ENCODE measurements at places on chromosomes 1 and 21.

DNA sequence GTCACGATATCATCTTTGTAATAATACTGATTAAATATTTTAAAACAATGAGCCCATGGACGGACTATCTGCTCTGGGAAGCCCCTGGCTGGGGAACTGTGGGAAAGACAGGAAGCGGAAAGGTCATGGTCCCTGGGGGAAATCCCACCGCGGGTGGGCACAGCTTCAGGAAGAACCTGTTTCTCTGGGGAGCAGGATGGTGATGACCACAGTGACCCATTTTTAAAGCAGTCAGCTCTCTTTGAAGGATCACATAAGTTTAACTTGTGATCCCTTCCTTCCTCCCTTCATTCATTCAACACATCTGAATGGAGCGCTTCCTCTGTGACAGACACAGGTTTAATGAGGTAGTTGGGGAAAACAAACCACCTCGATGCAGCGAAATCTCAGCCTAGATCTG lies 73.0 kb downstream of the DHRS3 start:
- no peak for DNase-seq

DNA sequence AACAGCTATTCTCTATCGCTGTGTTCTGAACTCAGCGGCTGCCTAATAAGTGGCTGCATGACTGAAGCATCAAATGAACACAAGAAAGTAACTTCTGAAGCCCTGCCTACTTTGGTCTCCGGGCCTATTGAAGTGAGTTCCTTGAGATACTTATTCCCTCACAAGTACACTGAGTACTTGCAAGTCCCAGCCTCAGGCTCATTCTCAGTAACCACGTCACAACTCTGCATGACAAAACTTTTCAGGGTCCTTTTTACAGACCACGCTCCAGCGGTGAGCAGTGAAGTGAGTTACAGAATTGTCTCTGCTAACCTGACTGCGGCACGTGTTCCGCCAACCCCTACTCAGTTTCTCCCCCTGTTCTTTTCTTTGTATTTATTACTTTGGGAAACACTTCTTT lies 1342.7 kb upstream of the ADGRL4 start:
- DNase-seq = no peak

DNA sequence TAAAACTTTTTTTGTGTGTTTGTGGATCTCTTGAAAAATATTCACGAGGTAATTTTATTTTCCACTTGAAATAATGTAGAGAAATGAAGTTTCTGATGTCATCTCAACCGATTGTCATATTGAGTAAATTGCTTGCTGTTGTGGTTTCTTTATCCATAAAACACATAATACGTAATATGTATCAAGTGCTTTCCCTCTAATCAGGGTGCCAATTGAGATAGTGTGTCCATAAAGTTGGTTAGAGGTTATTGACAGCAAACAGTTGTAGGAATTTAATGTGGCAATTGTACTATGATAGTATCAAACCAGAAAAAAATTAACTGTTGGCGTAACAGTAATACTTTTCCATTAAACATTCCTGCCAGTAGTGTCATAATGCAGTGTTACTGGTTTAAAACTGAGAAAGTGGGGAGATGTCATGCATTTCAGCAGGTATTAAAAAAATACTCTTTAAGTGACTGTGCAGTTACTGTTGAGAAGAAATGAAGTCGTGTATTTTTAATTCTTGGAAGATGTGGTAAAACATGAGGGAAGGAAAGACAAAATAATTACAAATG lies 38.3 kb downstream of the USP25 start:
- no peak for DNase-seq

DNA sequence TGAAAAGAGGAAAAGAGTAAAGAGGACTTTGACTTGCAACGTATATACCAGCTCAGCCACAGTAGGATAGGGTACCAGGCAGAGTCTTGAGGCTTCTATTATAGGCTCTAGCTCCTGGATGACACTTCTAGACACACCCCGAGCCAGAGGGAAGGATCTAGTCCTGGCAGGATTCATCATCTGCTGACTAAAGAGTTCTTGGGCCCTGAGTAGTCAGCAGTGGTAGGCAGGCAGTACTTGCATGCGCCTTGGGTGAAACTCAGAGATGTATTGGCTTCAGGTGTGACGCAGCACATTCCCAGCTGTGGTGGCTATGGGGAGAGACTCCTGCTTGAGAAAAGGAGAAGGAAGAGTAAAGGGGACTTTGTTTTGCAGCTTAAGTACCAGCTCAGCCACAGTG lies 162.3 kb upstream of the APP start:
- no peak for DNase-seq

GRCh38 chr1:182565537-182565936 lies 23.5 kb downstream of the RNASEL start:
- DNase-seq = no peak

- DNase-seq = no peak
Measured at GRCh38 chr1:78540048-78540447, 49.3 kb downstream of the PTGFR start.

Measured in stimulated activated CD4-positive, alpha-beta T cell treated with anti-CD3 and anti-CD28 coated beads, Interleukin-12 subunit alpha, Interleukin-12 subunit beta, amount 100 ng/mL, for 24 hours (primary cell).